BJ (cell line): ENCODE measurements at places on chromosomes 12 and 14. TPM values are rescaled to one million over a fixed set of nuclear protein-coding genes. Genes with fewer than 3 reads are reported as not detected.

OTOGL gene
- 0.10 TPM in 2 replicates for polyA plus RNA-seq

NINJ2 gene
- polyA plus RNA-seq = 0.32 and 0.55 TPM in 2 replicates

MORN3 gene
- polyA plus RNA-seq = 0.28 and 0.39 TPM in 2 replicates

NEDD1 gene
- polyA plus RNA-seq = 39.0 and 84.7 TPM in 2 replicates

TEAD4 gene
- polyA plus RNA-seq = 18.8 and 30.2 TPM in 2 replicates

WNT1 gene
- polyA plus RNA-seq = not detected in 2 replicates

CD163L1 gene
- polyA plus RNA-seq = 1.0 and 1.6 TPM in 2 replicates

WSCD2 gene
- not detected in 2 replicates for polyA plus RNA-seq

PZP gene
- polyA plus RNA-seq = not detected in 2 replicates

IFNG-AS1 gene
- not detected in 2 replicates for polyA plus RNA-seq
